Stimulated activated CD8-positive, alpha-beta memory T cell treated with anti-CD3 and anti-CD28 coated beads, Interleukin-2, amount 100 ng/mL, for 1 hour (primary cell): ENCODE measurements at places on chromosomes 5 and 9.

GRCh38 chr9:98852961-98853360 is 45.5 kb downstream of the GALNT12 start:
- no peak for DNase-seq

- DNase-seq, result no peak
These were observed 65.9 kb upstream of the GNAQ start for GRCh38 chr9:78097541-78097940.

GRCh38 chr5:2818936-2819335 is 67.5 kb upstream of the IRX2 start:
- no peak for DNase-seq

DNA sequence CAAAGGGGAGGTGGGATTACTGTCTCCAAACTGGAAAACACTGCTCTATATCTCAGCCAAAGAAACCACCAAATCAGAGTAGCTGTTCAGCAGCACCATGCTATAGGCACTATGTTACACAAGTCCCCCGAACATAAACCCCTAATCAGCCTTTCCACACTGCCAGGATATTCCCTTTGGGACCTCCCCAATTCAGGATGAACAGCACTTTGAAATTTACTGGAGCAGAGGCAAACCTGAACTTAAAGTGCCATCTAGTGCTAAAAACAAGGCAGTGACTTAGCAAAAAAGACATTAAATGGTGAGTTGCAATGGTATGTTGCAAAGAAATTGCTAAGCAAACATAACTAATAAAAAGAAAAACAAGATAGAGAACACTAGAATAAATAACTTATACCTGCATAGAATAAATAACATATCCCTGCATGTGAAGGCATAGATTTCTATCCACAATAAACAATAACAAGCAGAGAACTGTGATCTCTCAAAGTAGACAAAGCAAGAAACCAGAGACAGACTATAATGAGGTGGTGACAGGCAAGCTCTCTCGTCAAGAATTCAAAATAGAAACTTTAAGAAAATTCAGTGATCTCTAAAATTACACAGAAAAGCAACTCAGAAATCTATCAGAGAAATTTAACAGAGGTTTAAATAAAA is 584.4 kb upstream of the ACO1 start:
- DNase-seq, result no peak

DNA sequence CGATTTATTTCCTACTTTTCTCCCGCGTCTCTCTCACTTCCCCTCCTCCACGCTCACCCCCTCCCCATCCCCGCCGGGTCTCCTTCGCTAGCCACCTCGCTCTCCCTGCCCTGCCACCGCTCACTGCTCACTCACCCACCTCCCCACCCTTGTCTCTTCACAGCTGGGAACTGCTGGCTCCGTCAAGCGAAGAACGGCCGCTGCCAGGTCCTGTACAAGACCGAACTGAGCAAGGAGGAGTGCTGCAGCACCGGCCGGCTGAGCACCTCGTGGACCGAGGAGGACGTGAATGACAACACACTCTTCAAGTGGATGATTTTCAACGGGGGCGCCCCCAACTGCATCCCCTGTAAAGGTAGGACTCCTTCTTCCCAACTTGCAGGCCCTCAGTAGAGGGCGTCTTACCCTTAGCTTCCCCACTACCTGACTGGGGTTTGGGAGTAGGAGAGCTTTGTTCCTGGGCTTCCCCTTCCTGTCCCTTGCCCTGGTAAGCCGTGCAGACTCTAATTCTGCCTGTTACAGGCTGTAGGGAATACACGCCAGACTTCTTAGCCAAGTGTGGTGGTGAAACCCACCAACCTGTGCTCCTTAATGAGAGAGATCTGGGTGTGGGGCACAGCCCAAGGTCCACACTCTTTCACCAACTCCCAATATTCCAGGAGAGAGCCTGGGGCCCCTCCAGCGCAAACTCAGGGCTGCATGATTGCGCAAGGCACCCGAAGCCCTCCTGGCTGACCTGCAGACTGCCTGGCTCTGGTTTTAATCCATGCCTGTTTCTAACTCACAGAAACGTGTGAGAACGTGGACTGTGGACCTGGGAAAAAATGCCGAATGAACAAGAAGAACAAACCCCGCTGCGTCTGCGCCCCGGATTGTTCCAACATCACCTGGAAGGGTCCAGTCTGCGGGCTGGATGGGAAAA is 2.5 kb downstream of the FST start:
- DNase-seq, result no peak

GRCh38 chr5:111776913-111777781 is 20.2 kb upstream of the NREP start:
- no peak for DNase-seq

- DNase-seq, result no peak
These were observed 41.4 kb upstream of the IL7R start for GRCh38 chr5:35815089-35815936.

DNA sequence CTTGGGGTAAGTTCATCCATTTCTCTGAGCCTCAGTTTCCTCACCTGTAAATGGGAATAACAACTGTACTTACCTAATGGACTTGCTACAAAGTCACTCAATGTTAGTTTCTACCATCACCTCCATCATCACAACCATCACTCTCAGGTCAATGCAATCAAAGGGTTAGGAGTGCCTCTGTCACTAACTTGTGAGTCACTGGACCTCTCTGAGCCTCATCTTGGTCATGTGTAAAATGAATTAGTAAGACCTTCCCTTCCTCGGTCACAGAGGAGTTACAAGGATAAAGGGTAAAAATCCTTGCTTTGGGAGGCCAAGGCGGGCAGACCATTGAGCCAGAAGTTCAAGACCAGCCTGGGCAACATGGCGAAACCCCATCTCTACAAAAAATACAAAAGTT is 12.8 kb downstream of the FABP6 start:
- no peak for DNase-seq

DNA sequence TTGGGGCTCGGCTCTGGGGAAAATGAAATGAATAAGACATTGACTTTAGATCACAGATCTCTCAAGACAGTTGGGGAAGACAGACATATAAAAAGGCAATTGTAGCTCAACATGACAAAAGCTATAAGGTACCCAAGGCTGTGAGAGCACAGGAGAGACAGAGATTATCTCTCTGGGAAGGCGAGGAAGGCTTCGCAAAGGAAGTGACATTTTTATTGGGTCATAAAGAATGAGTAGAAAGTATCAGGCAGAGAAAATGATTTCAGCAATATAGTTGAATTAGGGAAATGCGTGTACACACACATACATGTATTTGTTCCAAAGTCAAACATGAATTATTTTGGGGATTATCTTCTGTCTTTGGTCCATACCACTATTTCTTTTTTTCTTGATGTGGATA is 381.8 kb upstream of the ADAMTSL1 start:
- no peak for DNase-seq

GRCh38 chr5:147901599-147902039 is 4.7 kb downstream of the C5orf46 start:
- no peak for DNase-seq
